ENCODE measurements at places on chromosomes 1 and 21. TPM values are rescaled to one million over a fixed set of nuclear protein-coding genes. Genes with fewer than 3 reads are reported as not detected.

DNA sequence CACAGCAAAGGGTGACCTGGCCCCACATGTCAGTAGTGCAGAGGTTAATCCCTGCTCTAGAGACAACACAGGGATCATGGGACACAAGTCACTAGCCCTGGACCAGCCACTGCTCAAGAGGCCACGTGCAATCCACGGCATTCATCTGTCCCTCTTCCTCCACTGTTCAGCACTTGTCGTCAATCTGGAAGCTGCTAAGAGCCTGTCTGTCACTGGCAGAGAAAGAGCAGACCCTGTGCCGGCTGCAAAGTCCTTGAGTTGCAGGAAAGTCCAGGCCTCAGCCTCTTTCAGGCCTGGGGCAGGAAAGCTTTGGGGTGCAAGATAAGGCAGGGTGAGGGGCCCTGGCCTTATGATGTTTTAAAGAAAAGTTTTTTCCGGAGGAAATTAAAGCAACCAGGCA is 16.7 kb downstream of the CELA2B start:
- H3K4me1 ChIP-seq: no peaks in the 10 kb centered on the region
- no peak overlapping the region for H3K4me3 ChIP-seq
- no peak for DNase-seq
- no peaks in the 10 kb centered on the region for H3K27me3 ChIP-seq
- H3K36me3 ChIP-seq: peaks cover 29% of the 10 kb centered on the region

DNA sequence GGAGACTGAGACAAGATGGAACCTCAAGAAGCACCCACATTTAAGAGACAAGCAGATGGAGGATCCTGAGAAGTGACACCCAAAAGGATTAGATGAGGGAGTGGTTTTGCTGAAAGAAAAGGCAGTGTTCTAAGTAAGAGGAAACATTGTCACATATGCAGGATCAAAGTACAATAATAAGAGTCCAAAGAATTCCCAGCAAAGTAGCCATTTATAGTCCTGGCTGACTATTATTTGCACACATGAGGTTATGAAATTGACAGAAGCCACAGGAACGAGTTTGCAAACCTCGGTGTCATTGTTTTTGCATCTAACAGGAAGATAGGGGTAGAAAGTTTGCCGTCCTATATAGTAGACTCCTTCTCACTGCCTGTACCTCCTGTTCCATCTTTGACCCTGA is 41.3 kb downstream of the CHRM3 start:
- no peaks in the 10 kb centered on the region for H3K4me1 ChIP-seq
- no peaks in the 10 kb centered on the region for H3K27me3 ChIP-seq
- no peak for DNase-seq
- no peaks in the 10 kb centered on the region for H3K36me3 ChIP-seq
- no peak overlapping the region for H3K4me3 ChIP-seq
- H3K27ac ChIP-seq: no peak overlapping the region

- peaks cover 21% of the 10 kb centered on the region for H3K4me1 ChIP-seq
- no peak overlapping the region for H3K4me3 ChIP-seq
- H3K27me3 ChIP-seq: peaks cover 15% of the 10 kb centered on the region
- no peaks in the 10 kb centered on the region for H3K36me3 ChIP-seq
Observed at GRCh38 chr1:54996359-54996868, 2.3 kb upstream of the BSND start.

DNA sequence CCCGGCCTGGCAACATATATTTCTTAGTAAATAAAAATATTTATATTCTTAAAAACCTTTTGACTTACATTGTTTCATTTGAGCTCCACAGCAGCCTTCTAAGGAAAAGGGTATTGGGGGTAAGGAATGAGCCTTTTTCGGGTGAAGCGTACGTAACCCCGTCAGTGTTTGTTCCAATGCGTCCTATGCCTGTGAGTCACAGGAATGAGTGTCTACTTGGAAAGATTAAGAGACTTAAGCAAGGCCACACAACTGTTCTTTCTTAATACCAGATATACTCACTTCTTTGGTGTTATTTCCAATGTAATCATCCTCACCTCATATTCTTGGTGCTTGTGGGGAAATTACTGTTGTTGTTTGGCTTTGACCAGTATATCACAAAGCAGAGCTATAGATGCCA is 22.7 kb downstream of the WDTC1 start:
- H3K36me3 ChIP-seq: peaks cover 5% of the 10 kb centered on the region
- no peak overlapping the region for H3K4me3 ChIP-seq
- peaks cover 6% of the 10 kb centered on the region for H3K4me1 ChIP-seq
- no peak for DNase-seq

GRCh38 chr1:175273376-175274031 is 80.9 kb upstream of the KIAA0040 start:
- no peak for DNase-seq
- no peaks in the 10 kb centered on the region for H3K27me3 ChIP-seq
- H3K27ac ChIP-seq: no peak overlapping the region

DNA sequence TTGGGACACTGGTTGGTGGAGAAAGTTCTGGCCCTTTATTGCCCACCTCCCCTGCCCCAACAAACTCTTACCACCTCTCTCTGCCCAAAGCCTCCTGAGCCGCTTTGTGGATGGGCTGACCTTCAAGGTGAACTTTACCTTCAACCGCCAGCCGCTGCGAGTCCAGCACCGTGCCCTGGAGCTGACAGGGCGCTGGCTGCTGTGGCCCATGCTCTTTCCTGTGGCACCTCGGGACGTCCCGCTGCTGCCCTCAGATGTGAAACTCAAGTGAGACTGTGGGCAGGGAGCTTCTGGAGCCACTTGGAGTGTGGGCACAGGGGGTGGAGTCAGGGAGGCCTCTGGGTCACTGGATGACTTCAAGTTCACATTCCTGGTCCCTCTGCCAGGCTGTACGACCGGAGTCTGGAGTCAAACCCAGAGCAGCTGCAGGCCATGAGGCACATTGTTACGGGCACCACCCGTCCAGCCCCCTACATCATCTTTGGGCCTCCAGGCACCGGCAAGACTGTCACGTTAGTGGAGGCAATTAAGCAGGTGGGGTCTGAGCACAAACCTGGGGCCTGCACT is 12.5 kb downstream of the RHOC start:
- peaks cover 25% of the 10 kb centered on the region for H3K4me1 ChIP-seq
- H3K27ac ChIP-seq: no peak overlapping the region
- H3K36me3 ChIP-seq: peaks cover 59% of the 10 kb centered on the region
- H3K27me3 ChIP-seq: no peaks in the 10 kb centered on the region

DNA sequence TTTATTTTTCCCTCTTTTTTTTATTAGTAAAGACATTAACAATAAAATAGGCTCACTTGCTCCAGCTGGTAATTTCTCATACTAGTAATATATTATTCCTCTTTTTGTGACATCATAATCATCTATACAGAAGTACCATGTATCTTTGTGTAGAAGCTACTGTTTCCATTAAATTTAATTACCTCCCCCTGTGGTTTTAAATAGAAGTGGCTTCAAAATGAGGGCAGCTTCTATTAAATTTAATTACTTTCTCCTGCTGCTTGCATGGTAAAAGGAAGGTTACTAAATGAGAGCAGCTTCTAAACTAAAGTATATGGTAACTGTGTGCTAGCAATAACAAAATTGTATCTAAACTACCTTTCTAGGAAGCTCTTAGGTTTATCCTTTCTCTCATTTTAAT is 94.0 kb downstream of the DPYD start:
- no peaks in the 10 kb centered on the region for H3K36me3 ChIP-seq
- H3K27ac ChIP-seq: no peak overlapping the region
- H3K27me3 ChIP-seq: no peaks in the 10 kb centered on the region
- H3K4me3 ChIP-seq: no peak overlapping the region
- DNase-seq: no peak

DNA sequence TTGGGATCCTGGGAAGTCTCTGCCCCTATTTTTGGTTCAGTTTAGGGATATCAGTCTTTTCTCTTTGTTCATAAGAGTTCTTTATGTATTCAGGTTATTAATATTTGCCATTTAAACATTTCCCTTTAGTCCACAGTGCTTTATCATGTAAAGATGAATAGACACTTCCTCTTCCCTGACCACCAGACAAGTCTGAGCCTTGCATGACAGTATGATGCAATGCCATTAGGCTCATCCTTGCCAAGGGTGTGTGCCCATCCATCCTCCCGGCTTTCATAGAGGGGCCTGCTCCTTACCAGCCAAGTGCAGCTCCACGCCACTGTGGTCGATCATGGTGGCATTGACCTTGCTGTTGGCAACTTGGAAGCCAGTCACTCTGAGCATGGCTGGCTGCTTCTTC is 52.1 kb downstream of the ZSCAN20 start:
- H3K27me3 ChIP-seq: peaks cover 4% of the 10 kb centered on the region
- no peak overlapping the region for H3K4me3 ChIP-seq
- H3K27ac ChIP-seq: no peak overlapping the region
- DNase-seq: no peak
- no peaks in the 10 kb centered on the region for H3K36me3 ChIP-seq

DNA sequence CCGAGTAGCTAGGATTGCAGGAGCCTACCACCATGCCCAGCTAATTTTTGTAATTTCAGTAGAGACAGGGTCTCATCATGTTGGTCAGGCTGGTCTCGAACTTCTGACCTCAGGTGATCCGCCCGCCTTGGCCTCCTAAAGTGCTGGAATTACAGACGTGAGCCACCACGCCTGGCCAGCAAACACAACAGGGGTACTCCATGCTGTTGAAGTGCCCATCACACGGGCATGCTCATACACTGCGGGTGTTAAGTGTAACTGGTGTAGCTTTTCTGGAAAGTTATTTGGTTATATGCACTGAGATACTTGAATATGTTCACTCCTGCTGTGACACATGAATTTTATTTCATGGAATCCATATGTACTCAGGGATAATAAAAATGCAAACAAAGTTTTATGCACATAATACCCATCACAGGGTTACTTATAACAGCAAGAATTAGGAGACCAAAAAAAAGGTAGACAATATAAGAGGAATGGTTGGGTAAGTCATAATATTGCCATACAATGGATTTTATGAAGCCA is 9.2 kb downstream of the SRSF4 start:
- H3K4me1 ChIP-seq: peaks cover 13% of the 10 kb centered on the region
- H3K27me3 ChIP-seq: no peaks in the 10 kb centered on the region
- no peak for DNase-seq

DNA sequence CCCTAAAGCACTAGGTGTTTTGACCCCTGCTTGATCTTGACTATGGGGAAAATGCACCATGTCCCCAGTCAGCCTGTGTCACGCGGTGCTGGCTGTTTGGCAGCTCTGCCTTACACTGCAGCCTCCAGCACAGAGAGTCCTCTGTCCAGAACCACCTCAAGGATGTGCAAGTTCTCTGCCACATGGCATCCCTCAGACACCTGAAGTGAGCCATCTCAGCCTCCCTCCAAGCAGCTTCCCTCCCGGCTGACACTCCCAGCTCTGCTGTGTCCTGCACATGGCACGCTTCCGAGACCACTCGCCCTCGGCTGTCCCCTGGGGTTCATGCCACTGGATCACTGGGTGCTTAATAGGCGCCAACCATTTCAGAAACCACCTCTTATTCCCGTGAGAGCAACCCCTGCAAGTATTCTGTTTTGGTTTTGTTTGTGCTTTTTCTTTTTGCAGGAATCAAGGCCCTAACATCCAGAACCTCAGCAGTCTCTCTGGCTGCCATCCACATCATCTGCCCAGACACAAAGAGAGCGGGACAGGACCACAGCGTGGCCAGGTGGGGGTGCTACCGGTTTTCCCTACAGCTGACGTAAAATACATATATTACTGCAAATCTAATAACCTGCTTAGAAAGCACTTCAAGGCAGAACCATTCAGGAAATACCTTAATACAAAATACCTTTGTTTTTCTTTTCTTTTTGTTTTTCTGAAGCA is 45.7 kb downstream of the CAPZB start:
- peaks cover 41% of the 10 kb centered on the region for H3K4me1 ChIP-seq
- H3K36me3 ChIP-seq: peaks cover 15% of the 10 kb centered on the region
- no peak overlapping the region for H3K27ac ChIP-seq
- DNase-seq: peak; percentile 70
- H3K4me3 ChIP-seq: no peak overlapping the region
- H3K27me3 ChIP-seq: no peaks in the 10 kb centered on the region

DNA sequence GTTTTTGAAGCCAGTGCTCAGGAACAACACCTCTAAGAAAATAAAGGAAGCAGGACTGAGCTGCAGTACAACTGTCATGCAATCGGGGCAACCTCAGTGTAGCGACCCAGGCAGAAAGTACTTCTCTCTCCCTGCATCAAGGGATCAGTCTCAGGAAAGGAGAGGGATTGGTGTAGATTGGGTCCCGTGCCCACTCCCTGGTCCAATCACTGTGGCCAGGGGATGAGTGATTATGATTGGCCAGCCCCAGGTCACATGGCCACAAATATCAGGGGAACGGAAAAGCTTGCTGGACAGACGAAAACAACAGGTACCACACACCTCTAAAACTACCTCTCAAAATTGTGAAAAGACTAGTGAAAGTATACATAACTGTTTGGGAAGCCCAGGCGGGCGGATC is 136.2 kb upstream of the F3 start:
- no peaks in the 10 kb centered on the region for H3K4me1 ChIP-seq
- DNase-seq: no peak
- no peak overlapping the region for H3K27ac ChIP-seq
- no peak overlapping the region for H3K4me3 ChIP-seq
- H3K27me3 ChIP-seq: peaks cover 2% of the 10 kb centered on the region
- H3K36me3 ChIP-seq: no peaks in the 10 kb centered on the region

- peak overlapping the region; percentile 67 for H3K27ac ChIP-seq
- H3K4me3 ChIP-seq: no peak overlapping the region
- DNase-seq: peak; percentile 34
- H3K36me3 ChIP-seq: no peaks in the 10 kb centered on the region
- H3K4me1 ChIP-seq: peaks cover 50% of the 10 kb centered on the region
- H3K27me3 ChIP-seq: peaks cover 2% of the 10 kb centered on the region
Observed at GRCh38 chr1:25615172-25615541, 1.4 kb upstream of the MAN1C1 start.

GRCh38 chr1:168734946-168735345 is 5.9 kb upstream of the DPT start:
- no peak overlapping the region for H3K4me3 ChIP-seq
- H3K27me3 ChIP-seq: no peaks in the 10 kb centered on the region
- no peaks in the 10 kb centered on the region for H3K4me1 ChIP-seq
- no peaks in the 10 kb centered on the region for H3K36me3 ChIP-seq
- DNase-seq: no peak

DNA sequence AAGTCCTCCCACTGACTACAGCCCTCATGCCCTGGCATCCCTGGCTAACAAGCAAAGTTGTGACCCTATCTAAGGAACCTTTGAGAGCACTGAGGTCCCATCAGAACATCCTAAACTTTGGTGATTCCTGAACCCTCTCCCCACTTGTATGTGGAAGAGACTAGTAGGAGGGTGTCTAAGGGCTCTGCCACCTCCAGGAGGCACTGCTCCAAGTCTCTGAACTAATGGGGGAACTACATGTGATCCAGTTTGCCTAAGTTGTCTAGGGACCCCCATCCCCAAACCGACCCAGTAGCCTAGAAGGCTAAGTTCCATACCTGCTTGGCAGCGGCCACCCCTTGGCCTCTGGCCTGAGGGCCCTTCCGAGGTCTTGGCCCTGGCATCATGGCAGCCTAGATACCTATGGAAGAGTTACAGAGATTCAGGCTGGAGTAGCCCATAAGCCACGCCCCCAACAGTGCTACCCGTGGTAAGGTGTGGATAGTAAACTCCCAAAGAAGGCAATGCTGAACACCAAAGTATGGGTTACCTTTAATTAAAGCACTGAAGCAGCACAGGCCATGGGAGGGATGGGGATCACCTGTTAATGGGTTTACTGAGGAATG is 1.7 kb downstream of the CC2D1B start:
- no peaks in the 10 kb centered on the region for H3K27me3 ChIP-seq
- H3K4me3 ChIP-seq: no peak overlapping the region
- peaks cover 39% of the 10 kb centered on the region for H3K36me3 ChIP-seq
- DNase-seq: peak; percentile 31

GRCh38 chr1:233672732-233673131 is 58.8 kb downstream of the KCNK1 start:
- no peak for DNase-seq
- no peaks in the 10 kb centered on the region for H3K4me1 ChIP-seq
- H3K27me3 ChIP-seq: no peaks in the 10 kb centered on the region
- H3K4me3 ChIP-seq: no peak overlapping the region
- H3K36me3 ChIP-seq: no peaks in the 10 kb centered on the region

Gene GUCA2B
- not detected for total RNA-seq

Gene CCDC17
- 3.3 TPM for total RNA-seq

Gene MAN1C1
- 3.6 TPM for total RNA-seq
